Stimulated activated CD8-positive, alpha-beta memory T cell treated with anti-CD3 and anti-CD28 coated beads, Interleukin-15, amount 100 ng/mL, for 4 hours (primary cell): ENCODE measurements at places on chromosomes 3 and 15.

DNA sequence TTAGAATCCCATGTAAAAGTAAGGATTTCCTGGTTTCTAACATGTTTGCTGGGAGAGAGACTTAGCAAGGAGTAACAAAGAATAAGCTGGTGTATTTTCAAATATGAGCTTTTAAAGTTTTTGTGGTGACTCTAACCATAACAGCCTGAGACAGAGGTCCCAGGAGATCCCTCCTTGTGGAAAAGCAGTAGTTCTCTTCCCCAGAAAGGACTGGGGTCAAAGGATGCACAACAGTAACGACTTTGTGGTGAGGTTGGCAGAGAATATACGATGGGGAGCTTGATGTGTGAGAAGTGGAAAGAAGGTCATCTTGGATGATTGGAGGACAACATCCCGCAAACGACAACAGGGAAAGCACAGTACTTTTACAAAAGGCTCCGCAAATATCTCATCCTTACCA lies 38.2 kb downstream of the ABHD5 start:
- no peak for DNase-seq

DNA sequence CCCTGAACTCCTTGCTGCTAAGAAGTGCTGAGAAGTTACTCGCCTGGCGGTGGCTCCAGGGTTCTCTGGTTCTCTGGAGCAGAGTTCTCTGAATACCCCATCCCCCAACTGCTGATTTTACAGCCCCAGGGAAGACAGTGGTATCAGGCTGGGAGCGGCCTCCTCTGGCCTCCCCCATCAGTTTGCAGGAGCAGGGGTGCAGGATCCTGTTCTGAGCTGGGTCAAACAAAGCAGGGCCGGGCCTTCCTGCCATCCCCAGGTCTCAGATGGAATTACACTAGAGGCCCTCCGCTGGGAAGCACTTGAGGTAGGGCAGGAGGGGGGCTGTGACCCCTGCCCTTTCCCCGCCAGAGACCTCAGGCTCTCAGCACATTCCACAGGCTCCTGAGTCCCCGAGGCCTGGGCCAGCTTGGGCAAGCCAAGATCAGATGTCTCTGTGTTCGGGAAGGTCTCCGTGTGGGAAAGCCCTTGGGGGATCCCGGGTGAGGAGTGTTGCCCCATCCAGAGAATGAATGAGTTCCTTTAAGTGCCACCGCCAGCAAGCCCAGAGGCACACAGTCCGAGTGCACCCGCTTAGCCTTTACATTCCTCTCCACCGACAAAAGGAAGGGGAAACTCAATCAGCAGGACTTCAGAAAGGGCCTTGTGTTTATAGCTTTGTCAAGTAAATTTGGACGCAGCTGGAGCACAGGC lies 149.9 kb downstream of the LRRK1 start:
- DNase-seq = no peak

- DNase-seq = no peak
Observed at GRCh38 chr15:56293495-56294292, 50.0 kb upstream of the RFX7 start.

DNA sequence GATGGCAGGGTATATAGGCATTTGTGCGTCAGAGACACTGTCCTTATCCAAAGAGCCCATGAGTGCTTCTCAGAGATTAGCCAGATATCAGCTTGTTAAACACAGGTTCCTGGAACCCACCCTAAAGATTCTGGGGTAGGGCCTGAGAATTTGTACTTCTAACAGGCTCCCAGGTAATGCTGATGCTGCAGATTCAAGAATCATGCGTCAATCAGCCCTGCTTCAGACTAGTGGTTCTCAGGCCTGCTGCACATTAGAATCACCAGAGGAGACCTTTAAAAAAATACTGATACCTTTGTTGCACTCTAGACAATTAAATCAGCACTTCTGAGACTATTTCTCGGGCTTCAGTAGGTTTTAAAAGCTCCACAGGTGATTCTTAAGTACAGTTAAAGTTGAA lies 369.5 kb downstream of the MFSD1 start:
- no peak for DNase-seq

DNA sequence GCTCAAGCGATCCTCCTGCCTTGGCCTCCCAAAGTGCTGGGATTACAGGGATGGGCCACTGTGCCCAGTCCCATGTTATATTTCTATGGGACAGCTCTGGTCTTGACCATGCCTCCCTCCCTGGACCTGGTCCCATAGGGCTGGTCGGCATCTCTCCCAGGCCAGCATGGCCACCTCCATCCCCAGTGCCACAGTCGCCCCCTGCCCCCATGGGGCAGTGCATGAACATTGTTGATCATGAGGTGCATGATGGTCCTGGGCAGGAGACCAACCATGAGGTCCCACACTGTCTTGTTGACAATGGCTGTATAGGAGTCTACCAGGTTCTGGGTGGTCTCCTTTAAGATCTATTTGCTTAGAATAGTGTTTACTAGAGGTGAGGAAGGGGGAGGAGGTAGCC lies 6.5 kb downstream of the RPS17 start:
- DNase-seq = no peak

GRCh38 chr3:151445273-151446001 lies 15.4 kb downstream of the IGSF10 start:
- DNase-seq = no peak

- no peak for DNase-seq
Observed at GRCh38 chr3:156472684-156473083, 82.2 kb downstream of the SSR3 start.
